ENCODE measurements at places on chromosomes 4 and X. TPM values are rescaled to one million over a fixed set of nuclear protein-coding genes. Genes with fewer than 3 reads are reported as not detected.

DNA sequence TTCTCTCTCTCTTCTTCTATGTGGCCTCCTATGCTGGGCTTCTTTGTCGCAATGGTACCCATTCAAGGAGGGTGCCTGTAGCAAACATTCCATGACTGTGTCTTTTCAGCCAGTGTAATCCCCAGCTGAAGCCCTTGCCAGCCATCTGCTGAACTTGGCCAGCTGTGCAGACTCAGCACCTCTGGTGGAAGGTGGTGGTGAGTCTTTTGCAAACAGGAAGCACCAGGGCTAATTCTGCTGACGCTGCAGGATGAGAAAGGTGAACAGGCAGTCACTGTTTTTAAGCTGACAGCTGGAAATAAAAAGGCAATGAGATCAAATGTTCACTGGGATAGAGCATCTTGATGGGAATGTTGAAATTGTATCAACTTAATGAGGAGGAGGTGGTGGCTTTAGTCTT, 298.7 kb upstream of the CLNK start:
- DNase-seq = no peak

GRCh38 chrX:24465532-24465865, 413 bp downstream of the PDK3 start:
- no peak for DNase-seq

DNA sequence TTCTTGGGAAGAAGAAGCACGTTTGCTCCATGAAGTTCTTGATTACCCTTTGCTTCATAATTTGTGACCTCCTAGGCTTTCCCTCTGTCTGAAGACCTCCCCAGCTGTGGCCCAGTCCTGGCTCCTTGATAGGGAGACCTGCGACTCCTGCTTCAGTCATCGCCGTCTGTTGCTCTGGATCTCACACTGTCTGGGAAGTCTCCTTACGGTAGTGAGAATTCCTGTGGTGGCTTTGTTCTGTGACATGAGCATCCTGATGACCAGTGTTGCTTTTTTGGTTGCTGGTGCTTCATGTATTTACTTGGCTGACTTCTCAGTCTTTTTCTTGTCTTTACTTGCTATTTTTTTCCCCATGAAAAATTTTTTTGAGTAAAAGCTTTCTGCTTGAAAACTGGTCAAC, 44.2 kb downstream of the JADE1 start:
- peak; percentile 30 for DNase-seq

GRCh38 chr4:55498051-55498450, 48.7 kb downstream of the CLOCK start:
- DNase-seq = no peak

The TMEM35A gene
- total RNA-seq = 1.9 TPM

The CYTL1 gene
- total RNA-seq = 1.3 TPM

The NDP gene
- not detected for total RNA-seq

- DNase-seq = peak; percentile 37
Measured at GRCh38 chrX:39196192-39197102, 395.2 kb downstream of the MID1IP1 start.

DNA sequence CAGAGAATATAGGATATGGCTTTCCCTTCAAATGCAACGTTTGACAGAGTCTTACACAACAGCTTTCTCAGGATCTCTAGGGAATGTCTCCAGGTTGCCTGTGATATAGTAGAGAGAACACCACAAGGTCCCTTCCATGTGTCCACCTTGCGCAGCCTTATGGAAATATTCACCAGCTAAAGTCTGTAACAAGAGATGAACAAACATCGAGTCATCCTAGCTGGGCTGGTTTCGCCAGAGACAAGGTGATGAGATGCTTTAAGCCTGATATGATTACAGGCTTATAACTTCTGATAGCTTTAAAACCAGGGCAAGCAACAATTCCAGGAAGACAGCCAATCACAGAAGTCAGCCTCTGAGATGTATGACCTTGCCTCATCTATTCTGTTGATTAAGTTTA, 83.8 kb downstream of the SEL1L3 start:
- no peak for DNase-seq

The NHS gene
- total RNA-seq = 2.6 TPM

DNA sequence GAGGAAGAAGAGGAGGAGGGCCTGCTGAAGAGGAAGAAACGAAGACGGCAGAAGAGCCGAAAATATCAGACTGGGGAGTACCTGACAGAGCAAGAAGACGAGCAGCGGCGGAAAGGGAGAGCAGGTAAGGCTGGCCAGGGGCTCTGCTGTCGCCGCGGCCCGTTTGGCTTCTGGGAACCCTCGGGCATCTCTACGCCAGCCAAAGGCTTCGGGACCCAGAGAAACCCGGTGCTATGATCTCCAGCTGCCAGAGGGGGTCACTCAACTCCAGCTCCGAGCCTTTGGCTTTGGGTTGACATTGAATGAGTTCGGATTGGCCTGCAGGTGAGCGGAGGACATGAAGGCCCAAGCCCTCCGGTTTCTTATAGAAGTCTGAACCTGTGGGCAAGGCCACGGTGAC, 42.8 kb downstream of the BCORL1 start:
- no peak for DNase-seq

GRCh38 chr4:152579107-152579764, 43.3 kb upstream of the FBXW7 start:
- peak; percentile 94 for DNase-seq

- peak; percentile 83 for DNase-seq
Measured at GRCh38 chrX:70476934-70477733, 32.5 kb downstream of the DLG3 start.

DNA sequence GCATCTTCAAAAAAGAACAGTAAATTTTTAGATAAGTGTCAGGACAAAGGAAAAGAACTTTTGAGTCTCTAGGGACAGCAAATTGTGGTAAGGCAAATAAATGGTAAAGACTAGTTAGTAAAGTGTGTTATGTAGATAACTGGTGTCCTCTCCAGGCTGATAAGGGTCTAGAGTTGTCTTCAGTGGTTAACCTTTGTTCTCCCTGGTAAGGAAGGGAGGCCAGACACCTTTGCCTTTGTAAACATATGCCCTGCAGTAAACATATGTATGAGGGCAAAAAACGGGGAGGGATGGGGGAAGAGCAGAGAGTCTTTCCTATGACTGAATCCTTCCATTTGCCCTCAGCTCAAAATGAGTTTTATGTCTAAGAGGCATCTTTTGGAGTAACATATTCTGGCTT, 384.6 kb downstream of the HNRNPD start:
- DNase-seq = no peak

The USP17L12 gene
- total RNA-seq = not detected

GRCh38 chr4:113555868-113556267, 205.7 kb downstream of the CAMK2D start:
- DNase-seq = peak; percentile 74

DNA sequence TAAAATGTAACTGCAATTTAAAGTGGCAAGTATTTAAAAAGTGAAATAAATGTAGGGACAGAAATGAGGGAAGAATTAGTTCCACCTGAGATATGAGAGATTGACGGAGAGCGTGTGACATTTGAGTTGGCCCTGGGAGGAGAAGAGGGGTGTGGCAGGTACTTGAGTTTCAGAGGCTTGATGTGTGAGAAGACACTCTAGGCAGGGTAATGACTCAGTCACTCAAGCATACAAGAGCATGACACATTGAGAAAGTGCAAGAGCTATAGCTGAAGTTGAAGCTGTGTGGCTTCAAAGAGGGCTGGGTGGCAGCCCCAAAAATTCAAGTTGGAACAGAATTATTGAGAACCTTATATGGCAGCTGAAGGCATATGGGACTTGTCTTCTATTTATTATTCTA, 420.5 kb downstream of the SLITRK2 start:
- no peak for DNase-seq

Measured in fibroblast of villous mesenchyme (primary cell).